ENCODE measurements at places on chromosomes 7 and 10.
A peak's percentile ranks its signal among the peaks of the same experiment; 100 is the strongest.

GRCh38 chr10:128751284-128751683 is 625.1 kb upstream of the MKI67 start:
- DNase-seq = peak; percentile 67
- no peak overlapping the region for H3K4me3 ChIP-seq
- no peaks in the 10 kb centered on the region for H3K36me3 ChIP-seq

GRCh38 chr10:11936389-11937152 is 106.0 kb downstream of the UPF2 start:
- no peak for DNase-seq
- no peak overlapping the region for H3K27ac ChIP-seq
- peaks cover 23% of the 10 kb centered on the region for H3K36me3 ChIP-seq
- H3K4me3 ChIP-seq = no peak overlapping the region

DNA sequence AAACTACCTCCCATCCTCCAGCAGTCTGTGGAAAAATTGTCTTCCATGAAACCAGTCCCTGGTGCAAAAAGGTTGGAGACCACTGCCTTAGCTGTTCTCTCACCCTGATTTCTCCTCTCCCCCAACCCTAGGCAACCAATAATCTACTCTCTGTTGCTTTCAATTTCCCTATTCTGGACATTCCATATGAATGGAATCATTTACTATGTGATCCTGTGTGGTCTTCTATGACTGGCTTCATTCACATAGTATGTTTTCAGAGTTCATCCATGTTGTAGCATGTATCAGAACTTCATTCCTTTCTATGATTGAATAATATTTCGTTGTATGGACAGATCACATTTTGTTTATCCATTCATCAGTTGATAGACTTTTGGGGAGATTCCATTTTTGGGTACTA is 38.3 kb upstream of the DLG5 start:
- no peaks in the 10 kb centered on the region for H3K27me3 ChIP-seq
- peaks cover 5% of the 10 kb centered on the region for H3K4me1 ChIP-seq
- no peaks in the 10 kb centered on the region for H3K36me3 ChIP-seq
- H3K4me3 ChIP-seq = no peak overlapping the region

GRCh38 chr7:108329514-108329913 is 126.7 kb downstream of the NRCAM start:
- no peaks in the 10 kb centered on the region for H3K36me3 ChIP-seq
- DNase-seq = no peak
- H3K27ac ChIP-seq = no peak overlapping the region
- H3K27me3 ChIP-seq = no peaks in the 10 kb centered on the region
- H3K4me1 ChIP-seq = no peaks in the 10 kb centered on the region

GRCh38 chr10:111186358-111186757 is 109.5 kb downstream of the ADRA2A start:
- peaks cover 5% of the 10 kb centered on the region for H3K27me3 ChIP-seq
- DNase-seq = no peak
- H3K4me1 ChIP-seq = no peaks in the 10 kb centered on the region
- H3K27ac ChIP-seq = no peak overlapping the region
- no peak overlapping the region for H3K4me3 ChIP-seq

DNA sequence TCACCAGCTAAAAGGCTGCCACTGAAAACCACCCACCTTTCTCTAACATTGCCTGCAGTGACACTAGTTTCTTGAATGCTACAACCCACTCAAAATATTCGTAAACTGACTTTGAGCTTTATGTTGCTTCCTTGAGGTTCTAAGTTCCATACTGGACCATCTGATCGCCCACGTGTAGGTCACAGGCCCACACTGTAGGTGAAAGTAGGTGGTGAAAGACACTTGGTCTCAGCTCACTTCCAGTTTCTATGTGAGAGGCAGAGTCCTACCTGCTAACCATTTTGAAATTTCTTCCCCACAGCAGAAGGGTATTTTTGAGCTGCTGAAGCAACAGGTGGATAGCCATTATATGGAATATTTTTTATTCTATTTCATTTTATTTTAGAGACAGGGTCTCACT is 97.3 kb downstream of the MYO3A start:
- H3K27ac ChIP-seq = no peak overlapping the region
- no peaks in the 10 kb centered on the region for H3K27me3 ChIP-seq
- H3K4me1 ChIP-seq = no peaks in the 10 kb centered on the region
- H3K36me3 ChIP-seq = no peaks in the 10 kb centered on the region
- no peak overlapping the region for H3K4me3 ChIP-seq
- DNase-seq = no peak

DNA sequence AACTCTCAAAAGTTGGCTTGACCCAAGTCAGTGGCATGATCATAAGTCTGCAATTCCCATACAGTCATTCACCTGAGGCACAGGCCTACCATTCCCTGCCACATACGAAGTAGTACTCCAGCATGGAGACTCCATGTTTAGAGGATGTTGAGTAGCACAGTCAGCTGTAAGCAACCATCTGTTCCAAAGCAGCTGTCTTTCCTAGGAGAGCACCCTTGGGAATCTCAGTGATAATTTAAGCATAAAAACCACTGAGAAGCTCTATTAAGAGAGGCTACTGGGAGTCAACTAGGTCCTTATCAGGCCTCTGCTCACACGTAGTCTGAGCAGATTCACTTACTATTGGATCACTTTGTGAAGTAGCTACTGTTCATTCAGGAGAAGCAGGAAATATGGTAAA is 61.6 kb upstream of the UNC5B start:
- no peaks in the 10 kb centered on the region for H3K36me3 ChIP-seq
- H3K27ac ChIP-seq = no peak overlapping the region
- H3K4me1 ChIP-seq = no peaks in the 10 kb centered on the region
- no peaks in the 10 kb centered on the region for H3K27me3 ChIP-seq
- no peak overlapping the region for H3K4me3 ChIP-seq

- peaks cover 30% of the 10 kb centered on the region for H3K4me1 ChIP-seq
- H3K4me3 ChIP-seq = no peak overlapping the region
- peak overlapping the region; percentile 73 for H3K27ac ChIP-seq
- H3K36me3 ChIP-seq = no peaks in the 10 kb centered on the region
- no peaks in the 10 kb centered on the region for H3K27me3 ChIP-seq
These were observed 13.8 kb downstream of the ATG9B start for GRCh38 chr7:151010307-151011096.

DNA sequence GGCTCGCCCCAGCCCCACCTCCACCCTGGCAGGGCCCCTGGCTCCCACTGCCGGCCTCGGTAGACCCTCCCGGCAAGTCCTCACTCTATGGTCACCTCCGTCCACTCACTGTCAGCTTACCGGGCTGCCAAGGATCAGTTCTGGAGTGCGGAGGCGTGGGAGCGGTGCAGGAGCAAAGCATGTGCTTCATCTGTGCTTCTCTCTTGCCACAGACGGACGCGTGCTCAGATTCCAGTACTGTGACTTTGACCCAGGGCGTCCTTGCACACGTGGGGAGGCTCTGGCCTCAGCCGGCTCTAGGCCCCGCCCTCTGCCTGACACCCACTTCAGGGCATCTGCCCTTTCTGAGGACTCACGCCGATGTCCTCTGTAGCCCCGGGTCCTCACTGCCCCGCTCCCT is 547.5 kb upstream of the FOXK1 start:
- no peaks in the 10 kb centered on the region for H3K4me1 ChIP-seq
- H3K27me3 ChIP-seq = no peaks in the 10 kb centered on the region
- no peaks in the 10 kb centered on the region for H3K36me3 ChIP-seq
- no peak for DNase-seq

DNA sequence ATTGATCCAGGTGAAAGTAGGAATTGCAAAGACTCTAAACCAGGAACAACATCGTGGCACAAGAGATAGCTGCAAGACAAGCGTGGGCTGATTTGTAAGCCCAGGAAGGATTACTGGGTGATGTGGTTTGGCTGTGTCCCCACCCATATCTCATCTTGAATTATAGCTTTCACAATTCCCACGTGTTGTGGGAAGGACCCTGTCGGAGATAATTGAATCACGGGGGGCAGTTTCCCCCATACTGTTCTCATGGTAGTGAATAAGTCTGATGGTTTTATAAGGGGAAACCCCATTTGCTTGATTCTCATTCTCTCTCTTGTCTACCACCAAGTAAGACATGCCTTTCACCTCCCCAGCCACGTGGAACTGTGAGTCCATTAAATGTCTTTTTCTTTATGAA is 59.5 kb downstream of the ST8SIA6 start:
- H3K27ac ChIP-seq = no peak overlapping the region
- DNase-seq = no peak
- no peaks in the 10 kb centered on the region for H3K27me3 ChIP-seq

- H3K27me3 ChIP-seq = no peaks in the 10 kb centered on the region
- no peak overlapping the region for H3K27ac ChIP-seq
- no peaks in the 10 kb centered on the region for H3K36me3 ChIP-seq
- H3K4me1 ChIP-seq = no peaks in the 10 kb centered on the region
These were observed 1575.2 kb upstream of the LRRTM3 start for GRCh38 chr10:65350611-65351010.

- peaks cover 4% of the 10 kb centered on the region for H3K36me3 ChIP-seq
- no peaks in the 10 kb centered on the region for H3K4me1 ChIP-seq
- no peak overlapping the region for H3K4me3 ChIP-seq
- no peak for DNase-seq
- H3K27ac ChIP-seq = no peak overlapping the region
These were observed 1.8 kb upstream of the NUB1 start for GRCh38 chr7:151339651-151340382.

GRCh38 chr10:101237081-101237981 is 8.1 kb upstream of the LBX1 start:
- DNase-seq = no peak
- no peaks in the 10 kb centered on the region for H3K36me3 ChIP-seq
- H3K4me1 ChIP-seq = no peaks in the 10 kb centered on the region
- H3K27ac ChIP-seq = no peak overlapping the region
- H3K27me3 ChIP-seq = peaks cover 99% of the 10 kb centered on the region

GRCh38 chr10:66931949-66932343 is 6.1 kb downstream of the LRRTM3 start:
- H3K27ac ChIP-seq = no peak overlapping the region
- peaks cover 9% of the 10 kb centered on the region for H3K4me1 ChIP-seq
- H3K36me3 ChIP-seq = no peaks in the 10 kb centered on the region

DNA sequence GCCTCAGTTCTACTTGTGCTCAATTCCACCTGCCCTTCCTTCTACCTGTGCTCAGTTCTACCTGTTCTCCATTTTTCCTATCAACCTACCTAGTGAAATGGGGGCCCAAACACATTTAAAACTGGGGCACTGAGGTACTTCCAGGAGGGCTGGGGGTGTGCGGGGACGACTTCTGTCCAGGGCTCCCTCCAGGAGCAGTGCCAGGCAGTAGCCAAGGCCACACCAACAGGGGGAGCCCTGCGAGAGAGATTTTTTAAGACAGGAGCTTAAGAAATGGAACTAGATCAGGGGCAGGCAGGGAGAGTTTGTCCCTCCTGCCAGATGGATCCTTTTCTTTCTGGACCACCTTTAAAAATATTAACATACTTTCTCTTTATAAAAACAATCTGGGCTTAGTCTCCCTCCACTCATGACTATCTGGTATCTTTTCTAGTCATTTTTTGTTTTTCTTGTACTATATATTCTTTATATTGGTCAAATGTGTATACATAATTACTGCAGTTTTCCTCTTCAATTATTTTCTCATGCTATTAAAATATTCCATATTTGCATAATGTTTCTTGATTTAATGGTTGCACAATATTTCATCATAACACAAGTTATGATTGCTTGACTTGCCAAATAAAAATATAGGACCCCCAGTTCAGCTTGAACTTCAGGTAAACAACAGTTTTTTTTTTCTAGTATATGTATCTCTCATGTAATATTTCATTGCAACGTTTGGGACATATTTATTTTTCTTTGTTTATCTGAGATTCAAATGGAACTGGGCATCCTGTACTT is 47.3 kb upstream of the INSYN2A start:
- peaks cover 2% of the 10 kb centered on the region for H3K36me3 ChIP-seq
- no peaks in the 10 kb centered on the region for H3K4me1 ChIP-seq
- H3K27ac ChIP-seq = no peak overlapping the region

DNA sequence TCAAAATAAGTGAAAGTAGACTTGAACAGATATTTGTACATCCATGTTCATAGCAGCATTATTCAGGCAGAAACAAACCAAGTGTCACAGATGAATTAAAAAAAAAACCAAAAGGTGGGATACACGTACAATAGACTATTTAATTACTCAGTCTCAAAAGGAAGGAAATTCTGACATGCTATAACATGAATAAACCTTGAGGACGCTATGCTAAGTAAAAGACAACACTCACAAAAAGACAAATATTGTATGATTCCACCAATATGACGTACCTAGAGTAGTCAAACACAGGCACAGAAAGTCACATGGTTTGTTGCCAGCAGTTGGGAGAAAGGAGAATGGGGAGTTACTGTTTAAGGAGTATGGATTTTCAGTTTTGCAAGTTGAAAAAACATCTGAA is 18.0 kb upstream of the CFAP70 start:
- peaks cover 30% of the 10 kb centered on the region for H3K36me3 ChIP-seq
- H3K4me1 ChIP-seq = no peaks in the 10 kb centered on the region
- H3K27me3 ChIP-seq = no peaks in the 10 kb centered on the region
- no peak overlapping the region for H3K27ac ChIP-seq

- peak overlapping the region; percentile 9 for H3K27ac ChIP-seq
- no peaks in the 10 kb centered on the region for H3K27me3 ChIP-seq
- H3K36me3 ChIP-seq = peaks cover 30% of the 10 kb centered on the region
- peaks cover 23% of the 10 kb centered on the region for H3K4me1 ChIP-seq
These were observed 25.1 kb downstream of the NRP1 start for GRCh38 chr10:33309406-33309805.

DNA sequence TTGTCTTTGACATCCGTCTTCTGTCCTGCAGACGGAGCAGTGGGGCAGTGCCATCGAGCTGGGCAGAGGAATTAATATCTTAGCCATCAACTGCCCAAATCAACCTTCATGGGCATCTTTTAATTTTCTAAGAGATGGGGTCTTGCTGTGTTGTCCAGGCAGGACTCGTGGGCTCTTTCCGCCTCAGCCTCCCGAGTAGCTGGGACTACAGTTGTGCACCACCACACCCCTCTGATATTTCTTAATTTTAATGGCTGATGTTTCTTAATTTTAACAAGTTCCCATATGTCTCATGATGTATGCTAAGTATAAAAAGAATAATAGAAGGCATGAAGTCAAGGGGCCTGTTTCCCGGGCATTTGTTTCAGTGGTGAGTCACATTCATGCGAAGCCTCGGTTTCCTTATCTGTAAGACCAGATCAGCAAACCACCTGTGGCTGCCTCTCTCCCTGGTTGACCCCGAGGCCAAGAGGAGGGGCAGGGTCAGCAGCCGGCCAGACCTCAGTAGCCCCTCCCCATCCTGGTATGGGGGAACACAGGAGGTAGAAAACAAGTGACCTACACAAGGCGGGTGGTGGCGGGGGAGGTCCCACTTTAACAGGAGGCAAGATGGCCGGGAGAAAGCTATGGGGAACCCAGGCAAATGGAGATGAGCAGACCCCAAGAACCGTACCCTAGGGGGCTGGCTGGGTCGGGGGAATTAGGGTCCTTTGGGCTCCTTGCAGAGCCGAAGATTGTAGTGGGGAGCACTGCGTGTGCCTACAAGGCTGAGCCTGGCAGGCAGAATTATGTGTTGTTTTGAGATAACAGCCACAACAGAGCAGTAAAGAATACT is 85.5 kb downstream of the CUX1 start:
- H3K4me1 ChIP-seq = no peaks in the 10 kb centered on the region
- no peak overlapping the region for H3K4me3 ChIP-seq
- H3K27ac ChIP-seq = no peak overlapping the region
- no peak for DNase-seq
- H3K36me3 ChIP-seq = no peaks in the 10 kb centered on the region
- H3K27me3 ChIP-seq = no peaks in the 10 kb centered on the region

GRCh38 chr7:31082447-31082846 is 30.3 kb downstream of the ADCYAP1R1 start:
- no peak overlapping the region for H3K27ac ChIP-seq
- H3K4me1 ChIP-seq = no peaks in the 10 kb centered on the region
- no peaks in the 10 kb centered on the region for H3K36me3 ChIP-seq
- H3K4me3 ChIP-seq = no peak overlapping the region
- H3K27me3 ChIP-seq = no peaks in the 10 kb centered on the region

Data from cardiac muscle cell (in vitro differentiated cells and primary cell).